Endodermal cell (in vitro differentiated cells): ENCODE measurements at places on chromosomes 6 and 20.

DNA sequence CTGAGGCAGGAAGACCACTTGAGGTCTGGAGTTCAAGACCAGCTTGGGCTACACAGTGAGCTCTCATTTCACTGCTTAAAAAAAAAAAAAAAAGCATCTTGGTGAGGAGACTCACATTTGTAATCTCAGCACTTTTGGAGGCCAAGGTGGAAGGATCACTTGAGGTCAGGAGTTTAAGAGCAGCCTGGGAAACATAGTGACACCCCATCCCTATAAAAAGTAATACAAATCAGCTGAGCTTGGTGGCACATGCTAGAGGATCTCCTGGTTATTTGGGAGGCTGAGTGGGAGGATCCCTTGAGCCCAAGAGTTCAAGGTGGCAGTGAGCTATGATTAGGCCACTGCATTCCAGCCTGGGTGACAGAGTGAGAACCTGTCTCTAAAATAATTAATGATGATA lies 29.4 kb upstream of the SYNCRIP start:
- no peaks in the 10 kb centered on the region for H3K4me1 ChIP-seq
- H3K36me3 ChIP-seq, result peaks cover 44% of the 10 kb centered on the region
- no peak for DNase-seq
- H3K4me3 ChIP-seq, result no peak overlapping the region
- H3K27me3 ChIP-seq, result no peaks in the 10 kb centered on the region

DNA sequence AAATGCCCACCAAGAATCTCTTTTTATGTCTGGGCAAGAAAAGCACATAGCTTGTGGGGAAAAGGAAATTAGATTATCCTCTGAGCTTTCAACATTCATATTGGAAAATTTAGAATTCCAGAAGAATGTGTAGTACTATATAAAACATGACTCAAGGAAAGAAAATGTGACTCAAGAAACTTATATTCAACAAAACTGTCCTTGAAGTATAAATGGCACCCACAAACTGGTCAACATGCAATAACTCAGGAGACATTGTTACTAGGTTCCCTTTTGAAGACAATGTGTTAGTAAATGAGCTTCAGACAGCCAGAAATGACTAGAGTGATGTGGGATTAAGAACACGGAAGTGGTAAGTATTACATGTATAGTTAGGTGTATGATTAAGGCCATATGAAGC lies 26.1 kb upstream of the TINAG start:
- H3K36me3 ChIP-seq, result no peaks in the 10 kb centered on the region
- no peak for DNase-seq
- no peaks in the 10 kb centered on the region for H3K27me3 ChIP-seq
- no peak overlapping the region for H3K27ac ChIP-seq

- H3K27ac ChIP-seq, result no peak overlapping the region
- DNase-seq, result no peak
- H3K27me3 ChIP-seq, result no peaks in the 10 kb centered on the region
Measured at GRCh38 chr6:90222724-90223198, 73.9 kb downstream of the BACH2 start.

DNA sequence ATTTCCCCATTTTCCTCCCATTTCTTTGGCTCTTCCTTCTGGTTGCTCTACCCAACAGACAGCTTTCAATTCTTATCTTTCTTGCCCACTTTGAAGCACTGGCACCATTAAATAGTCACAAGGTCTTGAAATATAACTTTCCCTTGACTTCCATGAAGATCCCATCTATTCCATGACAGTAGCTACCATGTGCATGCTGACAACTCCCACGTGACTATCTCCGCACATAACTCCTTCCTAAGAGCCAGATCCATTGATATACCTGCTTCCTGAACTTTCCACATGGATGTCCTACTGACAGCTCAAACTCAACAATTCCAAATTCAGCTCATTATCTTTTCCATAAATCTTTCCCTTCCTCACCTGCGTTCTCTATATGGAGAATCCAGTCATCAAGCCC lies 101.4 kb downstream of the RIN2 start:
- no peaks in the 10 kb centered on the region for H3K4me1 ChIP-seq
- H3K36me3 ChIP-seq, result no peaks in the 10 kb centered on the region
- H3K4me3 ChIP-seq, result no peak overlapping the region
- H3K27ac ChIP-seq, result no peak overlapping the region
- no peaks in the 10 kb centered on the region for H3K27me3 ChIP-seq

DNA sequence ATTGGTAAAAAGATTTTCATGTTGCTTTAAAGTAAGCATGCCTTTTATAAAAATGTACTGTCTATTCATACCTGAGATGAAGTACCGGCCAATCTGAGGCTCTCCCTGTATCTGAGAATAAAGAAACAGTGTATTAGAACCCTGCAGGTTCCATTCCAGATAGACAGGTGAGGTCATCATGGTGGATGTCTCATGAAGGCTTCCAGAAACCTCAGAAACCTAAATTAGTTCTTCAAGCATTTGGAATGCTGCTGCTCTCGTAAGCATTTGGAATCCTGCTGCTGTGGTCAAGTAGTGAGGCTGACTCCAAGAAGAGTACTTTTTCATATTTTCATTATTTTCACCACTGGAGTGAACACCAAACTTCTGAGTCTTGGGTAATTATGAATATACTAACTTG lies 642.3 kb downstream of the MAFB start:
- H3K4me1 ChIP-seq, result peaks cover 9% of the 10 kb centered on the region
- H3K36me3 ChIP-seq, result no peaks in the 10 kb centered on the region
- no peak overlapping the region for H3K27ac ChIP-seq
- H3K27me3 ChIP-seq, result no peaks in the 10 kb centered on the region
- H3K4me3 ChIP-seq, result no peak overlapping the region

- no peak for DNase-seq
- H3K4me3 ChIP-seq, result no peak overlapping the region
- H3K27ac ChIP-seq, result no peak overlapping the region
- peaks cover 3% of the 10 kb centered on the region for H3K4me1 ChIP-seq
Measured at GRCh38 chr6:88760091-88760490, 203.3 kb downstream of the RNGTT start.

DNA sequence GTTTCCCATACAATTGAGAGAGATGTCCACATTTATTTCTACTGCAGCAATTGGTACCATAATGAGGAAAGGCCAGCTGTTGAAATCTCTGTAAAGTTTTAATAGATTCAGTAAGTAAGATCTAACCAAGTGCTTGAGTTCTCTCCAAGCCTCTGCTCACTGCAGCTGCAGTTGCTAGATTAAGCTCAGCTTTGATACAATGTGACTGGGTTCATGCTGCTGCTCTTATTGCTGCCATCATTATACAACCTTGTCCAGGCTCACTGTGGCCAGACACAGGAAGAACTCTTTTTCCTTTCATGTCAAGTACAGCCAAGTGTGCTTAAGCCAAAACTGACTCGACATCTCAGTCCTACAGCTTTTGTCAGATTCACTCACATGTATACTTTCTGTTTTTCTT lies 423.5 kb downstream of the GJA1 start:
- H3K27ac ChIP-seq, result no peak overlapping the region
- no peaks in the 10 kb centered on the region for H3K27me3 ChIP-seq
- no peaks in the 10 kb centered on the region for H3K4me1 ChIP-seq

- no peak overlapping the region for H3K27ac ChIP-seq
- peaks cover 21% of the 10 kb centered on the region for H3K36me3 ChIP-seq
- no peaks in the 10 kb centered on the region for H3K27me3 ChIP-seq
- H3K4me1 ChIP-seq, result peaks cover 5% of the 10 kb centered on the region
- DNase-seq, result no peak
- H3K4me3 ChIP-seq, result no peak overlapping the region
Measured at GRCh38 chr6:12116978-12117377, 104.9 kb downstream of the HIVEP1 start.

DNA sequence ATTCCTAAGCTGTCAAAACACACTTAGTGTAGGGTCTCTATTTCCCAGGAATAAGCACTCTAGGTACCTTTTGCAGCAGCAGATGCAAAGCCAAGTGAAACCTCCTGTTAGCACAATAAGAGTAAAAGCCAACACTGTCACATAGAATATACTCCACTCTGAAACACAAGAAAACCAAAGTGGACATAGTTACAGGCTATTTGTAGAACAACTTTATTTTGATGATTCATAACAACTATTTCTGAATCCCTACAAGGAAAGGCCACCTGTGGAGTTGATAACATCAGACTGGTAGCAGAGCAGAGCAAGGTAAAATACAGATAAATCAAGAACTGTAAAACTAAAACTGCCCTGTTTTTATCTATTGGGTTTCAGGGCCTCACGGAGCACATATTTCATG lies 59.7 kb downstream of the ALDH5A1 start:
- H3K4me3 ChIP-seq, result no peak overlapping the region
- H3K4me1 ChIP-seq, result no peaks in the 10 kb centered on the region
- H3K27me3 ChIP-seq, result no peaks in the 10 kb centered on the region
- DNase-seq, result no peak
- no peak overlapping the region for H3K27ac ChIP-seq

DNA sequence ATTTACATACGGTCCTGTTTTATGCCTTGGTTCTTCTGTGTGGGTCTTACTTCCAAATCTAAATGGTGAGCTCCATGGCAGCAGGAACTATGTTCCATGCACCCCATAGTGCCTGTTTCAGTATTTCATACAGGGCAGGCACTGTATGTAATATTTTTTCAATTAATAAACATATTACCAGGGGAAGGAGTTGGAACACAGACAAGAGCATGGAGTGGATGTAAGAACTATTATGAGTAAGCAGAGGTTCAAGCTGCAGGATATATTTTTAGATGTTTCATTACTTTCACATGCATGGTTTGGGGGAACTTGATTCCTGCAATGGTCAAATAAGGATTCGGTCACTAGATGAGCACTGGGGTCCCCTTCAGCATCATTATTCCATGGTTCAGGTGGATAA lies 108.3 kb downstream of the KIF13A start:
- no peaks in the 10 kb centered on the region for H3K36me3 ChIP-seq
- H3K27me3 ChIP-seq, result no peaks in the 10 kb centered on the region
- H3K27ac ChIP-seq, result no peak overlapping the region
- H3K4me3 ChIP-seq, result no peak overlapping the region
- DNase-seq, result no peak

- H3K27me3 ChIP-seq, result no peaks in the 10 kb centered on the region
- H3K4me1 ChIP-seq, result no peaks in the 10 kb centered on the region
- DNase-seq, result no peak
- H3K27ac ChIP-seq, result no peak overlapping the region
- no peak overlapping the region for H3K4me3 ChIP-seq
Measured at GRCh38 chr6:111487661-111488060, 4.6 kb upstream of the REV3L start.

DNA sequence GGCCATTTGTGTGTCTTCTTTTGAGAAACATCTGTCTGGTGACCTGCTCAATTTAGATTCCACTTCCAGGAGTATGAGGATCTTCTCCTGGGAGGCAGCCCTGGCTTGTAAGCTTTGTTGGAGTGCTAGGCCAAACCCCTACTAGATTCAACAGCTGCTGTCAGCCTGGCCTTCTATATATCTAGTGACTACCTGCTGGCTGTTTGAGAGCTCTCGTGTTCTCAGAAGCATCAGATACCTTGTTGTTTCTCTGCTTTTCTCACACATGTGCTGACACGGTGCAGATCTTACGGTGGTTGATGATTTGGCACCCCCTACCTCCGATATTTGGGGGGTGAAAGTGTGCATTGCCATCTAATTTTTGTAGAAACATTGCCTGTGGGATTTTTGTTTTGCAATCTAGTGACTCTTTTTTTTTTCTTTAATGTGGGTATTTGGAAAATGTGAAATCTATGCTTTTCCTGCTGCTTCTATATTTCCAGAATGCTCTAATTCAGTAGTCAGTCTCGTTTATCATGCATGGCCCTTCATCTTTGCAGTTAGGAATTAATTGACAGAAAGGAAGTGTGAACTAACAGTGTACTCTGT lies 4.7 kb downstream of the CCN2 start:
- peaks cover 23% of the 10 kb centered on the region for H3K36me3 ChIP-seq
- DNase-seq, result peak; percentile 66
- peaks cover under 1% of the 10 kb centered on the region for H3K4me1 ChIP-seq

DNA sequence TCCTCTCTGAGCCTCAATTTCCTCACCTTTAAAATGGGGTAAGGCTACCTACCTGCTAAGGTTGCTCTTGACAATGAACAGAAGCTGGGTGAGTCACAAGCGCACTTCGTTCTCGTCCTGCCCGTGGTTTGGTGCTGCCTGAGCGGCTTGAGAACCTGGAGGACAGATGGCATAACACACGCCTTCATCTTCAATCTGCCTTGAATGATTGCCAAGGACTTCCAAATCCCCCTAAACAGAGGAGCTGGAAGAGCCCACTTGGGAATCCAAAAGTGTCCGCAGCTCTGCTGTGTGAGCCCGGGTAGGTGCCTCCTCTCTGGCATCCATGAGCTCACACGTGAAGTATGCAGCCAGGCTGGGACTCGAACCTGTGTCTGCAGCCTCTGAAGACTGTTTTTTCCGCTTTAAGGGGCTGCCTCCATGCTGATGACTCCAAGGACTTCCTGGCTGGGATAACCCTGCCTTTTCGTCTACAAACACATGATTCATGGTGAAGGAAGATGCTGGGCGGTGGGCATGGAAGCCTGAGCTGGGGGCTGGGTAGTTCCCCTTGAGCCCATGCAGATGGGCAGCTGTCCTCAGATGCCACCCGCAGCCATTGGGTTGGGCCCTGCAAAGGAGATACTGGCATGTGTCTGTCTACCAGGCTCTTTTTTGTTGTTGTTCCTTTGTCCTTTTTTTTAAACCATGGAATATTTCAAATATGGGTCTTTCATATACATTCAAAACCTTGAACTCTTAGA lies 25.3 kb upstream of the CSNK2A1 start:
- DNase-seq, result peak; percentile 54
- H3K27ac ChIP-seq, result no peak overlapping the region
- peaks cover 10% of the 10 kb centered on the region for H3K4me1 ChIP-seq

GRCh38 chr6:16437984-16438383 lies 199.6 kb downstream of the GMPR start:
- H3K27ac ChIP-seq, result no peak overlapping the region
- DNase-seq, result no peak
- H3K36me3 ChIP-seq, result no peaks in the 10 kb centered on the region
- H3K4me3 ChIP-seq, result no peak overlapping the region
- H3K4me1 ChIP-seq, result no peaks in the 10 kb centered on the region
- no peaks in the 10 kb centered on the region for H3K27me3 ChIP-seq

- H3K27ac ChIP-seq, result no peak overlapping the region
- H3K36me3 ChIP-seq, result no peaks in the 10 kb centered on the region
- H3K4me1 ChIP-seq, result no peaks in the 10 kb centered on the region
- H3K4me3 ChIP-seq, result no peak overlapping the region
- H3K27me3 ChIP-seq, result no peaks in the 10 kb centered on the region
Measured at GRCh38 chr6:56096946-56097621, 150.3 kb downstream of the COL21A1 start.

DNA sequence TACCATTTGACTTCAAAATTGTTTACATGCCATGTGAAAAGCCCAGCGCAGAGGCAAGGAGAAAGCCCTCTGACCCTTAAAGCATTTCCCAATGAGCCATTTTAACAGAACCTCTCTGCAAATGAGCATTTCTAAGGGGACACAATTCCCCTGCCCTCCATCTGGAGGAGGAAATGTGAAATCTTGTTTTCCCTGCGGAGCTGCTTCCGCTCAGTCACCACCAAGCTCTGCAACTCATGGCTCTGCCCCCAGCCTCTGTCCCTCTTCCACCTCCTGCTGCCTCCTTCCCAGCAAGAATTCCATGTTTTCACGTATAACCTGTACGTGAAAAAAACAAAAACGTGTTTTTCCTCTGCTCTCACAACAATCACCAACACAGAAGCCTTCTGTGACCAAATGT lies 12.3 kb downstream of the RIN2 start:
- H3K27ac ChIP-seq, result no peak overlapping the region
- H3K4me1 ChIP-seq, result peaks cover 3% of the 10 kb centered on the region
- no peaks in the 10 kb centered on the region for H3K27me3 ChIP-seq
- H3K4me3 ChIP-seq, result no peak overlapping the region
